ENCODE measurements at places on chromosomes 3 and 15.

- DNase-seq = no peak
Measured at GRCh38 chr15:100043692-100044091, 298.1 kb downstream of the ADAMTS17 start.

DNA sequence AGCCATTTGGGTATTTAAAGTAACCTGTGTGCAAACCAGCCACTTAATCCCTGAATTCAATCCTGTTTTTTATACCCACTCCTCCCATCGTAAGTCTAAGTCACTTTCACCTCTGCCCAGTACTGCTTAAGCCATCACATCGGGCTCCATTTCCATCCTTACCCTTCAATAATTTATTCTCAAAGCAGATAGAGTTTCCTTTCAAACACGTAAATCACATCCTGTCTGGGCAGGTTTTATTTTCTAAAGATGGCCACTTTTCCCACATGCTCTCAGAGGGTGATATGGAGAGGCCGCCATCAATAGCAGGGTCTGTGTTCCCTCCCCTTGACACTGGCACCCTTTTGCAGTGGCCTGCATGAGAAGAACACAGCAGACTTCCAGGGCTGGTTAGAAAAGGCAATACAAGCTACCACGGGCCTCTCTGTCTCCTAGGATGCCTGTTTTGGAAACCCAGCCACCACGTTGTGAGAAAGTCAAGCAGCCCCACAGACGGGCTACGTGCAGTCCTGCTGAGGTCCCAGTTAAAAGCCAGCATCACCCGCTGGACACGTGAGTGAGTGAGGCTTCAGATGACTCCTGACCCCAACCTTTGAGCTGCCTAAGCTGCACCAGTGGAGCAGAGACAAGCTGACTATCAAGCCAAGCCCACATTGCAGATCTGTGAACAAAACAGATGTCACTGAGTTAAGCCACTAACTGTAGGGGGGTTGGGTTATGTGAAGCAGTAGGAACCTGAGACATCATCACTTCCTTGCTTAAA is 241.8 kb upstream of the SLCO3A1 start:
- DNase-seq = no peak

DNA sequence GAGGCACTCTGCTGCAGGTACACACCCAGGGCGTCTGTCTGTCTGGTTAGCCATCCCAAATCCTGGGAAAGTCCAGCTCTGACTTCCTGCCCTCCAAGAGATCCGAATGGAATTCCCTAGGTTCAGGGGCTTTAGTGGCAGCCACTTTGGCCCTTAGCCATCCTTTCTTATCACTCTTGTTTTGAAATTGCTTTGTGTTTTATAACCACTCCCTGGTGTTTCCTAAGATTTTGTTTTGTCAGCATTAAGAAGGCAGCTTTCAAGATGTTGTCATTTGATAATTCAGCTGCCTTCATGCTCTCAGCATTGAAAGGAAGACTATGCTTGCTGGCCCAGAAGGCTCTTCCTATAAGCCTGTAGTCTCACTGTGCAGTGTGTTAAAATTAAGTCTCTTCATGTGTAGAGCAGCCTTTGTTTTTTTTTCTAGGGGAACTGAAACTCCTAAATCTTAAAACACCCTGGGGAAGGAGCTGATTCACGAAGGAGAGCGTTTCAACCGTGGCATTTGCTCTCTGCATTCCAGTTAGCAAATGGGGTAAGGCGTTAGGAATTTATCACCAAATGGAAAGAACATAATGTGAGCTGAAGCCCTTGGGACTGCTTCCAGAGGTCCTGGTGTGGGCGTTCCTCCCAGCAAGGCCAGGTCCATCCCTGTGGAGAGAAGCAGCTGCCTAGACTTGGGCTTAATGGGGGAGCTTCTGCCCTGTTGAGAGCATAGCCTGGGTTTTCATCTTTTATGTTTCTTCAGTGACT is 14.2 kb upstream of the CLEC3B start:
- DNase-seq = peak; percentile 32

DNA sequence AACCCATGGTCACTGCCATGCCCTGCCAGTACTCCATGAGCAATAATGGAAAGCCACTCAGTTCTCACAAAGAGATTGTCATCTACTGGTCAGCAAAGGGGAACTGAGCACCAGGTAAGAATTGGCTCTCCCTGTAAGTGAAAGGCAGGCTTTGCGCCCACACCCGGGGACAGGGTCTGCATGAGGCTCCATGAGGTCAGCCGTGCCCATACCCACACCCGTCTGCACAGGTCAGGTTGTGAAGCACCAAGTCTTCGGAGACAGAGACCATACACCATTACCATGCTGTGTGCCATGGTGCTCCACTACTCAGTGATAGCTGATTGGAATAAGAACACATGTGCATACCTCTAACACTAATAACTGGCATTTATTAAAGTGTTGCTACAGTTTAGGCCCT is 322.9 kb downstream of the EPHB1 start:
- no peak for DNase-seq

DNA sequence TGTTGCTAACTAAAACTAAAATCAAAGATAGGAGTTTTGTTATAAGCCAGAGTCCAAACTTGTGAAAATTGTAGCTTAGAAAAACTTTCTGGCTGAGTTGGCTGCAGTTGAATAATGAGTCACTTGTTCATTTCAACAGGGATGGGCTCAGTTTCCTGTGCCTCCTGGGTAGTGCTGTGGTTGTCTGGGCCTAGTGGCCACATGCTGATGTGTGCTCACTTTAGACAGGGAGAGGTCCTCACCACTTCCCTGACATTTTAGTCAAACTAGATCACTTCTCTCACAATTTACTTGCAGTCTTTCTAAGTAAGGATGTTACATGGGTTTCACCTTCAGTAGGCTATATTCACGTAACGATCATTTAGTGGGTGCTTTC is 6.3 kb upstream of the UBE2Q2 start:
- DNase-seq = peak; percentile 55

DNA sequence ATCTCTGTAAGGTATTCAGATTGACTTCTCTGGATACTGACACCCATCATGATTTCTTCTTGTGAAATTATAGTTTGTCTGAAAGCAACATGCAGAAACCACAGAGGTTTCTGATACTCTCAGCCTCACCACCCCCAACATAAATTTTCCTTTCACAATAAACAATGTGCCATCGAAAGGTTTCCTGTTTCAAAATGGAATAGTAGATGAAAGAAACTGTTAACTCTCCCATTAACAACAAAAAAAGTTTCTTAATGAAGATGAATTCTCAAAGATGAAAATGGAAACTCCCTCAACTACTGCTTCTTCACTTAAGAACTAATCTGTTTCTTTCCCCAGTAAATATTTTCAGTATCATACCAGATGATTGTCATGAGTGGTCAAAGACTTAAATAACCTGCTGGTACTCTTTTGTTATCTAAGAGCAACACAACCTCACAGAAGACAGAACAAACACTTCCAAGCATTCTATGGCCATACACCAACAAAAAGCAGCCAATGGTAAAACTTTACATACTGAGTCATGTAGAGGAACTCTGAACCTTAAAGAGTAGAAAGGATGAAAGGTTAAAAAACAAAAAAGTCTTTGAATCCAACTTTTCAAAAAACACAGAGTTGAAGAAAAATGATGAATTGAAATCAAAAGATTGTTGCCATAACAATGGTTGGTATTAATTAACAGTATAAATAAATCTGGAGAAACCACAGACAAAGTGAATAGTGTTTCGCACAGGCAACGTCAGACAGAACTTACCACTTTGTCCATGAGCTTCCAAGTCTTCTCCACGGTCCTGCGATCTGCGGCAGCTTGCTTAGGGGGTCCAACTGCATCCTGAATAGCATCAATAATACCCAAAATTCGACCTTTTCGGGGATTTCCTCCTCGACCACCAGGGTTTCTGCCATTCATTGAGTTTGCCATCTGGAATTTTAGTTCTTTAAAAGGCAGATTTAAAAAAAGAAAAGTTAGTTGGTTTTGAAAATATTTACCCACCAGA is 1.9 kb downstream of the CBLB start:
- DNase-seq = peak; percentile 14

DNA sequence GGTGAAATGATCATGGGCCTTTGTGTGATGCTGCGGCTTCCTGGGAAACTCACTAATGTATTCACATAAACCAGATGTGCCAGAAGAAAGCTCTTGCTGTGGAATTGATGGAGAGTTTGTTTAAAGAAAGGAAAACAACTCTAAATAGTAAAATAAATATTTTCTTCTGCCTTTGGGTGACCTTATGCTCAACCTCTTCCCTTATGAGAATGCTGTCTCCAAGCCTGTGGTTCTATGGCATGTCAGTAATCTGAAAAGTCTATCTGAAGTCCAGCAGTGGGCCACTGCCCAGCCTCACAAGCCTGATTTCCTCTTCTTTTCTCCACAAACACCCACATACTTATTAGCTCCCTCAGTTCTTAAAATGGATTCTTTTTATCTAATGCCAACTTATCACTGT is 49.9 kb upstream of the PHLDB2 start:
- DNase-seq = peak; percentile 35

DNA sequence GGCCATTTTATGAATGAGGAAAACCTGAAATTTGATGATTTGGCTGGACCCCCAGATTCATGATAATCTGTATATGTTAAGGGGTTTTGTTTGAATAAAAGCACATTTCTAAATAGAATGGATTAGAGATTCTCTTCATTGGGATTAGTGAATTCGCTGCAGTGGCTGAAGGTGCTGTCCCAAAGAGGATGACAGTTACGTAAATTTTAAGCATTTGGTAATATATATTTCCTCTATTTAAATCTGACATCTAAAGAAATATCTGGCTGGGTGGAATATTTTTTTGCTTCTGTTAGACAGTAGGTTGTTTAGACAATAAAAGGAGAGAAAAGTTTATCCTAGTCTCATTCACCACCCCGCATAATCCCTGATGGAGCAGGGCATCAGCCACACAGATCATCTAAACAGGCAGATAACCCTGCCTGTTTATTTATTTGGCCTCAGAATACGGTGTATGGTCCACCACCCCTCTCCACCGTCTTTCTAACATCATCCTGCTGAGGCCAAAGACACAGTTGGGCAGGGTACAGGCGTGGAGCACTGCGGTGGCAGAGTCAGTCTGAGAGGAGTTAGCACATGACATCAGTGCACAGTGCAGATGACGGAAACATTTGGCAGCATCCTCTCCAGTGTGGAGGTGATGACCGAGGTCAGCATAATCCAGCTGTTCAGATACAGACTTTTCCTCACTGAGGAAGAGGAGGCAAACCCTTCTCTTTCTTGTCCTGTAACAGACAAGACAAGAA is 20.4 kb upstream of the NFKBIZ start:
- DNase-seq = peak; percentile 41

DNA sequence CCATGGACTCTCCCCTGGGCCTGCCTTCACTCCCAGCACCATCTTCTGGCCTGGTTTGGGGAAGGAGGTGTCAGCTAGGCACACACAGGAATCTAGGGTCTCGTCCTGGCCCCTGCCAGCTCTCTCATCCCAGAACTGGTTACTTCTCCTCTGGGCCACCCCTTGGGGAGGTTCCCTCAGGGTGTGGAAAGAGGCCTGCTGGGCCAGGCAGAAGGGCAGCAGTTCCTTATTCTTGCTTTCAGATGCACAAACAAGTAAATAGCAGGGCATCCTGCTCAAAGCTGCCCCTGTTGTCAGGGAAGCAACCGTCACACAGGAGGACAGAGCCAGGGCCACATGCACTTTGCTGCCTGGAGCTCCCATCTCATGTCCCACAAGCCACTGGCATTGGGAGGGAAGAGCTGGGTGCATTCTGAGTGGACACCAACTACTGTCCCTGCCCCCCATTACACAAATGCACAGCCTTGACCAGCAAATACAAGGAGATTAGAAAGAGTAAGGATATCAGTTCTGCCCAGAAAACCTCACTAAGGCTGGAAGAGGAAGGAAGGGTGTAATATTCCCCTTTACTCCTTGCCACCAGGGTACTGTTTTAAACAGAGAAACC is 108.8 kb upstream of the HACD2 start:
- no peak for DNase-seq

GRCh38 chr15:27648359-27648758 is 450.8 kb downstream of the OCA2 start:
- no peak for DNase-seq

DNA sequence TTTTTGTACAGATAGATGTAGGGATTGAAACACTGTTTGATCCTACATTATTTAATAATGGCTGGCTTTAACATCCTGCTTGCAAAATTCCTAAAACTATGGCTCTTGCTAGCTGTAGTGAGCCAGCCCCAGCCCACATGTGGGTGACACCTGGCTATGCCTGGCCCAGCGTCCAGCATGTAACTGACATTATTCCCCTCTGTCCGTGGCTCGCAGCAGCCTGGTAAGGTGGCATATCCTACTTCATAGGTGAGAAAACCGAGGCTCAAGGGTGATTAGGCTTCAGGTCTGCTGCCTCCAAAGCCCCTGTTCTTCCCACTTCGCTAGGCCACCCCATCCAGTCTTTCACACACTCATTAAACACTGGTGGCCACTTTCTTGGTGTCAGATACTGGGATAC is 1.6 kb downstream of the CALML4 start:
- DNase-seq = no peak
